ENCODE measurements at places on chromosomes 11 and 22. TPM values are rescaled to one million over a fixed set of nuclear protein-coding genes. Genes with fewer than 3 reads are reported as not detected.

Gene HBG2
- total RNA-seq = not detected

DNA sequence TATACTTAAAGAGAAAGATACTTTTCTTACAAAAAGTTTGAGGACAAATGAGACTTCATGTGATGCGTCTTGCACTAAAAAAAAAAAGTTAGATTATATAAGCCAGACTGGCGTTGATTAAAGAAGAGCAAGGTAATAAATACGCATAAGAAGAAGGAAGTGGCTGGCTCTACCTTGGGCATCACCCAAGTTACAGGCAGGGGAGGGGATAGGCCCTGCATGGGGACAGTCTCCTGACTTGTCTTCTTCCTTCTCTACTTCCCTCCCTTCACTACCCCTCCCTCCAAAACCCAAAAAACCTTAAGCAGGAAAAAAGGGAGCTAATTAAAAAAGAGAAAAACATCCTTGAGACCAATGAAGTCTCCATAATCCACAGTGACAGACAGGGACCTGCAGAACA, 22.3 kb upstream of the TMA7B start:
- H3K27me3 ChIP-seq = no peaks in the 10 kb centered on the region
- DNase-seq = no peak
- no peak overlapping the region for H3K4me3 ChIP-seq
- peaks cover 62% of the 10 kb centered on the region for H3K36me3 ChIP-seq

- peaks cover 5% of the 10 kb centered on the region for H3K4me1 ChIP-seq
- H3K27ac ChIP-seq = no peak overlapping the region
Measured at GRCh38 chr11:64568584-64569140, 22.4 kb upstream of the SLC22A12 start.

DNA sequence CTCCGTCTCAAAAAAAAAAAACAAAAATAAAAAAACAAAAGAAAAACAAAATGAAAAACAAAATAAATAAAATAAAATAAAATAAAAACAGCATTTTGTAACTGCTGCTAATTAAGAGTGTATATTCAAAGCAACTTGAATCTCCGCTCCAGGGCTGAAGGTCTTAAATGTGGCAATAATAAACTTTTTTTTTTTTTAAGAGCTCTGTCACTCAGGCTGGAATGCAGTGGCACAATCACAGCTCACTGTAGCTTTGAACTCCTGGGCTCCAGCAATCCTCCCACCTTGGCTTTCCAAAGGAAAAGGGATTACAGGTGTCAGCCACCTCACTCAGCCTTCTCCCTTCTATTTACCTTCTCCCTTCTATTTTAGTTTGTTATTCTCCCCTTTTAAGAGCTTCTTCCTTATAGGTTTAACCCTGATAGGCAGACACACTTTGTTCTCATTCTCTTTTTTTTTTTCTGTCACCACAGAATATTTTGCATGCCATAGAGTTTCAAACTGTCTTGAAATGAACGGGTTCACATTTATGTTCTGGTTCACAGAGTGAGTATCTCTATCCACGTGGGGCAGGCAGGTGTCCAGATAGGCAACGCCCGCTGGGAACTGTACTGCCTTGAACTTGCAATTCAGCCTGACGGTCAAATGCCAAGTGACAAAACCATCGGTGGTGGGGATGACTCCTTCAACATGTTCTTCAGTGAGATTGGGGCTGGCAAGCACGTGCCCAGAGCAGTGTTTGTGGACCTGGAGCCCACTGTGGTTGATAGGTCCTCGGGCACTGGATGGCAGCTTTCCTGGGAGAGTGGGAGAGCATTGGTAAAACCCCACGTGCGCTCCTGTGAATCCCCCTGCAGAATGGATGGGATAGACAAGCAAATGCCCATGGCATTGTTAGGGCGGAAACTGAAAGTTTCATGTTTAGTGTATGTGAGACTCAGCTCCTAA, 19.4 kb downstream of the LRRC74B start:
- no peak for DNase-seq
- H3K4me1 ChIP-seq = peaks cover 6% of the 10 kb centered on the region
- H3K36me3 ChIP-seq = no peaks in the 10 kb centered on the region
- H3K4me3 ChIP-seq = no peak overlapping the region
- peaks cover 2% of the 10 kb centered on the region for H3K27me3 ChIP-seq

GRCh38 chr11:34284811-34285481, 72.9 kb downstream of the ABTB2 start:
- no peaks in the 10 kb centered on the region for H3K36me3 ChIP-seq
- no peaks in the 10 kb centered on the region for H3K4me1 ChIP-seq
- H3K27me3 ChIP-seq = peaks cover 6% of the 10 kb centered on the region
- H3K4me3 ChIP-seq = no peak overlapping the region
- no peak for DNase-seq

All from activated CD4-positive, alpha-beta memory T cell treated with anti-CD3 and anti-CD28 coated beads, Interleukin-2, amount 10 ng/mL, durations not matched to agents 7 days and 5 days (primary cell).